Kidney (tissue), 22 donors: ENCODE measurements at places on chromosomes 4 and X.
A peak's percentile ranks its signal among the peaks of the same experiment; 100 is the strongest.

GRCh38 chr4:47462799-47463234 lies 685 bp downstream of the COMMD8 start:
- DNase-seq = no peak

- no peak for DNase-seq
Observed at GRCh38 chr4:3073158-3074077, 920 bp downstream of the HTT-AS start.

GRCh38 chrX:53223068-53223693 lies 1.8 kb downstream of the KDM5C start:
- DNase-seq = no peak

DNA sequence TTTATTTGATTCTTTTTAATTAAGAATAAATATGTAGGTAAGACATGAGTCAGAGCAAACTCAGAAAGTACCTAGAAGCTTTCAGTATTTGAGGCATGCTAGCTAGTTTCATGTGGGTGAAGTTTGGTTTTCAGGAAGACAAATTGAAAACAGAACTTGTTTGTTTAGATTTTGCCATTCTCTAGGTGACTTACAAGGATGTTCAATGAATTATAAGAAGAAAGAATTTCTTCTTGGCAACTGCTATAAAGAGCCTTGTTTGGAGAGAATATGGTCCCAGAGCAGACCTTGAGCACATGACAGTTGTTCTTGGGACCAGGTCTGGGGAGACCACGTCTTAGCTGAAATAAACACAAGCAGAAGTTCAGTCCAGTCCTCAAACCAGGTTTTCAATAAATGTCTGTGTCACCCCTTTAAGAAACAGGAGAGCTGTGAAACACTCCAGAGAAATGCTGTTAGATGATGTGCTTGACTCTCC lies 38.0 kb upstream of the IL21 start:
- DNase-seq = no peak

- DNase-seq = no peak
Observed at GRCh38 chr4:106424426-106424825, 55.8 kb upstream of the GIMD1 start.

DNA sequence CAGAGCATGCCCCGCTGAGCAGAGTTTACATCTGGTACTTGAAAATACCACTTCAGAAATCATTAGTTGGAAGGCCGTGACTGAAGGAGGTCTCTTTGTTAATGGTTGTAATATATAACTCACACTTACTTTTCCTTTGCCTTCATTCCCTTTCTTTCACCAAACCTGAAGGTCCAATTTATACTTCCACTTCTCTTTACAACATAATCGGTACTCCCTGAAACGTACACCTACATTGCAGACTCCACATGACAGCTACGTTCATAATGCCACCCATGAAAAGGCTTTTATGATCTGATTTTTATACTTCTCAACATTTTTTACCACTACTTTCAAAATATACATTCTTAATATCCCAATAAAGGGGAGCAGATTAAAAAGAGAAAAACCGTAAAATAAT lies 298.7 kb downstream of the C4orf33 start:
- no peak for DNase-seq

GRCh38 chr4:184345573-184345922 lies 127.9 kb upstream of the ENPP6 start:
- no peak for DNase-seq

GRCh38 chrX:80266979-80267378 lies 153.3 kb upstream of the TENT5D start:
- no peak for DNase-seq

GRCh38 chr4:35493977-35494376 lies 750.3 kb downstream of the ARAP2 start:
- no peak for DNase-seq

GRCh38 chr4:55491486-55491885 lies 55.2 kb downstream of the CLOCK start:
- no peak for DNase-seq

DNA sequence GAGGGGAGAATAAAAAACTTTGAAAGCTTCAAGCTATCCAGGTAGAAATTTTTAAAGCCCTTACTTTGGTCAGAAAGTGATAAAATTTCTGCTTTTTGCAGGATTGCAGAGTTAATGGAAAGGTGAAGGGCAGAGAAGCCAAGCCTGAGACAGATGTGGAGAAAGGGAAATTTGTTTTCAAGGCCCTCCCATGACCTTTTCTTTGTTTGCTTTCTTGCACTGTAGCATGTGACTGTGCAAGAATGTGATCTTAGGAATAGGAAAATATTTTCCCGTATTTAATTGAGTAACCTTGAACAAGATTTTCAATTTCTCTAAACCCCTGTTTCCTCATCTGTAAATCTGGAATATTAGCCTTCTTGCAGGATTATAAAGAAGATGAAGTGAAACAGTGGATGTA lies 307.2 kb downstream of the PPARGC1A start:
- no peak for DNase-seq

- peak; percentile 14 for DNase-seq
Observed at GRCh38 chr4:7261087-7261486, 68.7 kb downstream of the SORCS2 start.

- DNase-seq = no peak
Observed at GRCh38 chrX:64850371-64851082, 125.7 kb downstream of the ZC4H2 start.

DNA sequence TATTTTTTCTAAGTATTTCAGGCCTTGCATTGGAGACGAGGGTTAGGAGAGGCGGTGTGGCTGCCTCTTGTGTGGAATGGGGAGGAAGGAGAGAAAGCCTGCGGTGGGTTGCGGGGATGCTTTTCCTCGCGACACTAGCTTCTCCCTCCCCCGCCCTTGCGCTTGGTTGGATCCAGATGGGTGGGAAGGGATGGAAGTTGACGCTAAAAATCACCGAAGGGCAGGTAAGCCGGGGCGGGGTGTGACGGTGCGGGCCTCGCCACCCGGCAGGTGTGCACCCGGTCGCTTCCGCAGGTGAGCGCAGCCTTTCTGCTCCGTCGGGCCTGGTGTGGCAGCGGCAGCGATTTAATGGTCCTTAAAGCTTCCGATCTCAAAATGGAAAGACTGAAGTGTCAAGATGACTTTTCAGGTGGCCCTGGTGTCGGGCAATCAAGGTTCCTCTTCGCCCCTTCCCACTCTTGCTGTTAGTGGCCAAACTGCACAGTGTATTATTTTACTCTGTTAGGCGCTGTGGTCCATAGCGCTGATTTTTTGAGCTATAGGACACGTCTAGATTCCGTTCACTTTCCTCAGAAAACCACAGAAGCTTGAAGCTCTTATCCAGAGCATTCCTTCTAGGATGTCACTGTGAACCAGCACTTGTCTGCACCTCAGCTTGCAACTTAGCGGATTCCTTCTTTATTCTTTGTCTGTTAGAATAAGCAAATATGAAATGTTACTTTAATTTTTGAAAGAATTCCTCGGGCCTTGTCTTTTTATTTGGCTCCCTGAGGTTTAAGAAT lies 765 bp downstream of the ENOPH1 start:
- DNase-seq = peak; percentile 78

- no peak for DNase-seq
Observed at GRCh38 chr4:76011700-76012387, 4.5 kb upstream of the CXCL9 start.

- DNase-seq = no peak
Observed at GRCh38 chr4:108833046-108833445, 70.2 kb upstream of the ETNPPL start.

DNA sequence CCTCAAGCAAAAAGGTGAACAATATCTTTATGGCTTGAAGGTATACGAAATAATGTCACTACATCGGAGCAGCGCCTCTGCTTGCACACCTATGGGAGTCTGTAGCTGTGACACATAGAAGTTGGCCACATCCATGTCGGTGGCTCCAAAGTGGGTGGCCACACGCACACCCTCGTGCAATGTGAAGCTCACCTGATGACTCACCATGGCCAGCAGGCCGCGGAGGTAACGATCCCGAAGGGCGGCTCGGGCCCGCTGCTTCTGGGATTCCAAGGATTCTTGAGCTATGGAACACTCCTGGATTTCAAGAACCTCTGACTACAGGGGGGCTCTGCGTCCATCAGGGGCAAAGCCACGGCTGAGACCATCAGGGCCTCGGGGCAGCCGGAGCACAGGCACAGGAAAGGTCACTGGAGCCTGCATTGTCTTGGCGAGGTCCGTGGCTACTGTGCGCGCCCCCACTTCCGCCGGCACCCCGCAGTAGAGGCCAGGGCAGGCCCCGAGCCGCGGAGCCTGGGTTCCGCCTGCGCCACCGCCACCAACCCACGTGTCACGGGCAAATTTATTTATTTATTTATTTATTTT lies 25.2 kb downstream of the NYX start:
- no peak for DNase-seq

- no peak for DNase-seq
Observed at GRCh38 chr4:38456096-38456495, 207.9 kb upstream of the KLF3 start.

DNA sequence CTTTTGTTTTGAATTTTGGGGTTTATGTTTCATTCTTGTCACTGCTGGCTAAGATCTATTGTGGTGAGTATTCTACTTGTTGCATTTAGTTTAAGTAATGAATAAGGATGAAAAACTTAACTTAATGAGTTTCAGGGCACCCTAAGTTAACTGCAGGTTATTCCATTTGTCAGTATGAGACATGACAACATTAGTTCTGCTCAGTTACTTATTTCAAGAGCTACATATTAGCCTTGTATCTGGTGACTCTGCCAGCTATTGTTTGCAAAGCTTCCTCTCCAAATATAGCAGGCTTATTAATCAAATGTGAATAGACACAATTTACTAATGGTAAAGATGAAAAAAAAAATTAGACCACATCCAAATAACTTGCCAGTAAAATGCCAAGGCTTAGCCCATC lies 567.1 kb downstream of the IL15 start:
- peak; percentile 0 for DNase-seq

DNA sequence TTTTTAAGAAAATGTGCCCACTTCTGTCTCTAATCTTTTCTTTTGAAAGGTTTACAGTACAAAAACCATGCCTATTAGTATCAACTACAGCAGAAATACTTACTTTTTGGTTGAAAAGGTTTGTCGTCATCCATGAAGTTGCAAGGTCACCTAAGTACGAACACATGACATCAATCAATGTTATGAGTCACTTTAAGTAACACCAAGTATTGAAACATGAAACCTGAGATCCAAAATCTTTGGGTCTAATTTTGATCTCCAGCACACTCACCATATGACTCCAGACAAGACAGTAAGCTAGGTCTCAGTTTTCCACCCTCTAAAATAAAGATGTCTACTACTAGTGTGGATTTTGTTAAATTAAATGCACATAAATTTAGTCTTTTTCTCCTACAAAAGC lies 8.4 kb downstream of the ZNF280C start:
- no peak for DNase-seq

- DNase-seq = no peak
Observed at GRCh38 chr4:27176400-27176799, 315.8 kb downstream of the STIM2 start.

- DNase-seq = no peak
Observed at GRCh38 chrX:11382930-11383329, 89.7 kb downstream of the AMELX start.

DNA sequence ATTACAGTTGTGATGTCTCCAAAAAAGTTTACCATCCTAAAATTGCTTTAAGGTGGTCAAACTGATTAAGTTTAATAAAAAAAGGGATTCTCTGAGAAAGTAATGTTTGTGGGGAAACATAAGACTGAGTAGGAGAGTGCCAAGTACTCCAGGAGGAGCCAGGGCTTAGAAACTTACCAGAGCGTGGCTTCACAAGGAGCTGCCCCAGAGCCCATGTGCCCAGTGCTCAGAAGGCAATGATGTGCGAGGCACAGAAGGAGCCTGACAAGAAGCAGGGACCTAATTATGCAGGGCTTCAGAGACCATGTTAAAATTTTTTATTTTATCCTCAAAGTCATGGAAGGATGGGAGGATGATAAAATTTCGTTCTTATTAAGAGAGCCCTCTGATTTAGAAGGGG lies 204.2 kb downstream of the PALLD start:
- no peak for DNase-seq

- no peak for DNase-seq
Observed at GRCh38 chr4:87953826-87954225, 21.7 kb upstream of the SPP1 start.

- DNase-seq = no peak
Observed at GRCh38 chrX:7514871-7515599, 327.9 kb upstream of the VCX start.

DNA sequence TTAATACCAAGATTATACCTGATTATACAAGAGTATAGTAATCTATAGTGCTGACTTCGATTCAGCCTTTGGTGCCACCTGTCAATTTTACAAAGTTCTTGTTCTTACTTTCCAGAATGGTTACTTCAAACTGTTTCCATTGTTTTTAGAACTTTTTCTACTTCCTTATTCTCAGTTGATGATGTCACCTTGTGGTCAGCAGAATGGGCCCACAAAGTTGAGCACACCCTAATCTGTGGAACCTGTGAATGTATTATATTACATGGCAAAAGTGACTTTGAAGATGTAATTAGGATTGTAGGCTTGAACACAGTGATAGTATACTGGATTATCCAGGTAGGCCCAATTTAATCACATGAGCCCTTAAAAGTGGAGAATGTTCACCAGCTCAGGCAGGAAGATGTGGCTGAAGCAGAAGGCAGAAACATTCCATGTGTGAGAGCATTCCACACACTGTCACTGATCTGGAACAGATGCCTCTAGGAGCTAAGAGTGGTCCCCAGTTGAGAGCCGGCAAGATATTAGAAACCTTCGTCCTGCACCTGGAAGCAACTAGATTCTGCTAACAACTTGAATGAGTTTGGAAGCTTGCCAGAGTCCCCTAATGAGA lies 6.3 kb upstream of the SGMS2 start:
- DNase-seq = no peak

GRCh38 chrX:45781901-45782553 lies 581.4 kb upstream of the DIPK2B start:
- no peak for DNase-seq

- no peak for DNase-seq
Observed at GRCh38 chr4:160848901-160849760, 1314.7 kb downstream of the FSTL5 start.

DNA sequence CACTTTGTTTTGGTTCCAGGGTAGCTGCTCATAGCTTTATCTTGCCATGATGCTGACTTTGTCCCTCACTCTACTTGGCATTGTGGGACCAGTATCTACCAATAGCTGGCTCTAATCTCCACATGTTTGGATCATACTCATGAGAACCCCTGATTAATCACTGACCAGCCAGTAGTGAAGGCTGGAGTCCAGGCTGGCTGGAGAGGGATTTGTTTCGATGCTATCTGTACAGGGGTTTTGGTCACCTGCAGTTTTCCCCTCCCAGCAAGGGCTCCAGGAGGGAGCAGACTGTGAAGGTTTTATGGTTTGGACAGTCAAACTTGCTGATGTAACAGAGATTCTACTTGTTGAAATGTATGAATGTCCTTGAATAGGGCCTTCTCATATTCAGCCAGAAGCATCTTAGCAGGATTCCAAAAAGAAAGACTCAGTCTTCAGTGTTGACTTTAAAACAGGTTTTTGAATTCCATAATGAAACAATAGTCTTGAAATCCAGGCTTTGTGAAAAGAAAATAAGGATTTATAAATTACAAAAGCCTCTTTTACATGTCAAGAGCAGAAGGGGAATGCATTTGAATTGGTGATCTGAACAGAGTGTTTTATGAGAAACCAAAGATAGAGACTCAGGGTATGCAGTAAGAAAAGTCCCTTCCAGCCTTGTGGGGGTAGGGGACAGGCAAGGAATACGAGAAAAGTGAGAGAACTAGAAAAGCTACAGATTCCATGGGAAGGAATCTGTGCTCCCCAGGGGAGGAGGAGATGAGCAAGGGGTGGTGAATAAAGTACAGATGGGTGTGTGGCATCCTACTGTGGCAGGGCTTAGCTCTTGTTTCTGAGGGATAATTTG lies 103.1 kb upstream of the SHISA3 start:
- no peak for DNase-seq

GRCh38 chr4:182133033-182133432 lies 110.2 kb upstream of the TENM3 start:
- DNase-seq = no peak
